CD4-positive, CD25-positive, alpha-beta regulatory T cell (primary cell): ENCODE measurements at places on chromosomes 11 and 22.

DNA sequence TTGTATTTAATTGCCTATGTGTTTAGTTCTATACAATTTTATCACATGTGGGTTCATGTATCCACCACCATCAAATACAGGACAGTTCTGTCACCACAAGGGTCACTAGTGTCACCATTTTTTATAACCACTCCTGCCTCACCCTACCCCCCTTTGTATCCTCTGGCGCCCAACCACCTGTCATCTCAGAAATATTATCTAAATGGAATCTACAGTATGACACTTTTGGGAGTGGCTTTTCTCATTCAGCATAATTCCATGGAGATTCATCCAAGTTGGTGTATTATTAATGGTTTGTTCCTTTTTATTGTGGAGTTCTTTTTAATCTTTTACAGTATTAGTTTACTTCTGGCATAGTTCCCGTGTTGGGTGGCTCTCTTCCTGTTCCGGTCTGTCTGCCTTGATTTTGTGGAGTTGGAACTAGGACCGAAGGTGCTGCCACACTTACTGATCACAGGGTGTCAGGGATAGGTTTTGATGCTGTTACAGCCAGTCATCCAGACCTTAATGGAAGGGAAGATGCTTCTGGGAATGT lies 58.5 kb downstream of the TNRC6B start:
- no peak for DNase-seq

DNA sequence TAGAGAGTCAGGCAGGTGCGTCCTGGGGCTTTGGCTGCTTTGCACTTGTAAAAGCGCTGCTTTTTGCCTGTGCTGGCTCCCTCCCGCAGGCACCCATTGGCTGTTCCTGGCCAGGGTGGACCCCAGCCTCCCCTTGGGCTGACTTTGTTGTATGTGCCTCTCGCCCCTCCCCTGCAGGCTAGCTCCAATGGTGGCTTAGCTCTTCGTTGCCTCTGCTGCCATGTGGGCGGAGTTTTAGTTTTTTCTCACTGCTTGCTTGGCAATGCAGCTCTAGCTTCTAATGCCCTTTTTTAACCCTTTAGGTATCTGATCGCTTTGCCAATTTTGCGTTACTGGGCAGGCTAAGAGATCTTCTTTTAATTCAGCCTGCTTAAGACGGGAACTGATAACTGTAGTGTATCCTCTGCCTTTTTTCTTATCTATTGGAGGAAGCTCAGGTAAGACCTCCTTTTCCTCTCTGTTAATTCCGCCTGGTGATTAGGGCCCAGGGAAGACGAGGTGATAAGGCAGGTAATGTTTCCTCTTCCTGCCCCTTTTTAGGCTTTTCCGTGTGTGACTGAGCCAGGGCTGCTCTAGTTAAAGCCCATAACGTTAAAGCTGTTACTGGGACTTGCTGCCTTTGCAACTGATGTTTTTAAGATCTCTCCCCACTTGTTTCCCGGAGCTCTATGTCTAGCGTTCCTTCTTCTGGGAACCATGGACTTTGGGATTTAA lies 11.7 kb upstream of the GLYATL1 start:
- peak; percentile 7 for DNase-seq

DNA sequence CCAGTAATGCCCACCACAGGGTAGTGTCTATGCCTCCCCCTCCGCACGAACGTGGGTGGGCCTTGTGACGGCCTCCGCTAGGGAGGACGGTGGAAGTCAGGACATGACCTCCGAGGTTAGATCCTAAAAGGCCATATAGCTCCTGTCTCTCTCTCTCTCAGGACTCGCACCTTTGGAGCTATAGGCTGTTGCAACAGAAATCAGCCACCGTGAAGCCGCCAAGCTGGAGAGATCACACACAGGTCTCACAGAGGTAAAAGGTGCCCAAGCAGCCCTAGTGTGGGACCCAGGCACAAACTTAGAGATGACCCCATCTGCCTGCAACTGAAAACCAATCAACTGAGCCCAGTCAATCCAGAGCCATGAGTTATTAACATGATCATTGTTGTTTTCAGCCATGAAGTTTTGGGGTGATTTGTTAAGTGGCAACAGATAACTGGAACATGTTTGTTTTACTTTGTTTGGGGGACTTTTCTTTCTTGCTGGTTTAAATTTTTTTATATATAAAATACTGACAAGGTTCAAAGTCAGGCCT lies 7.4 kb upstream of the NAP1L4 start:
- no peak for DNase-seq

GRCh38 chr11:129639300-129639699 lies 176.3 kb upstream of the TMEM45B start:
- no peak for DNase-seq

DNA sequence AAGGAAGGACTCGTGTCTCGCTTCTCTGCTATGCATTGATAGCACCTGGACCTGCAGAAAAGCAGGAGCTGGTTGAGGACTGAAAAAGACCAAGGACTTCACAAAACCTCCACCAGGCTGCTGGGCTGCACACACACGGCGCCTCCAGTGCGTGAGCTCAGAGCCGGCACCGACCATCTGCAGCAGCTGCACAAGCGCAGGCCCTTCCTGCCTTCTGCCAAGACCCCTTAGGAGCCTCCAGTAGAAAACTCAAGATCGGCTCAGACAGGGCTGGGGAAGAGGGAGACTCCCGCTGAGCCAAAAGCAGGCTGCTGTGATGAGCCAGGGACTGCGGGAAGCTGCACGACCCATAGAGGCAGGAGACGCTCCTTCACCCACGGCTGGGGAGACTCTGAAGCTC lies 70.9 kb downstream of the PHF21B start:
- DNase-seq = no peak

DNA sequence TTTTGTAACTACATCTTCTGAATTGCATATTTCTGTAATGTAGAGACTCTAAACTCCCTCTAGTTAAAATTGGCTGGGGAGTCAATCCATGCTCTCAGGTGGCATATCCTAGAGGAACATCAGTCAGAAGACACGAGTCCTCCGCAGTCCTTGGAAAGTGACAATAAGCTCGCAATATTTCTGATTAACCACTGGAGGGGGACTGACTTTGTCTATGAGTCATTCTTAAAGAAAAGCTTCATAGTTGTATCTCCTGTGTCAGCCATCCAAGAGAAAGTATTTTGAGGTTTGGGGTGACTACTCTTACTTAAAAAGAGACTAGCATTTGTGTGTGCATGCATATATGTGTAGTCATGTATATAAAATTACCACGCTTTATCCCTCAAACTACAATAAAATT lies 60.2 kb downstream of the SLN start:
- no peak for DNase-seq

- DNase-seq = no peak
These were observed 5.1 kb upstream of the CLCF1 start for GRCh38 chr11:67378544-67378943.
